Left renal pelvis (tissue), 4 donors: ENCODE measurements at places on chromosomes 16 and 17.

DNA sequence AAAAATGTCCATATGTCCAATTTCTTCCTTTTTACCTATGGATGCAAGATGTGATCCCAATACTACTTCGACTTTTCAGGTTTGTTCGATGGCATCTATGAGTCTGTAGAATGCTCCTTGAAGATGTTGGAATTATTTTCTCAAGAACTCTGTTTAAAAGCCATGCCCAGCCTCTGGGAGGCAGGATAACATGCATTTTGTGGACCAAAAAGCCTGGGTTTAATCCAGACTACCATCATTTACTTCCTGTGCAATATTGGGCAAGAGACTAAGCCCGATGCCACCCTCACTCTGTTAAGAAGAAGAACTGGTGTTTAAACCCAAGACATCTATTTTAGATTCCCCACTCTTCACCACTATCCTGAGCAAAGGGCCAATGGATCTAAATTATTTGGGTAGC, 42.8 kb upstream of the SALL1 start:
- no peak for DNase-seq

GRCh38 chr17:68954146-68954896, 871 bp downstream of the ABCA8 start:
- DNase-seq = no peak

GRCh38 chr17:30717291-30718098, 107.0 kb downstream of the CRLF3 start:
- DNase-seq = no peak

DNA sequence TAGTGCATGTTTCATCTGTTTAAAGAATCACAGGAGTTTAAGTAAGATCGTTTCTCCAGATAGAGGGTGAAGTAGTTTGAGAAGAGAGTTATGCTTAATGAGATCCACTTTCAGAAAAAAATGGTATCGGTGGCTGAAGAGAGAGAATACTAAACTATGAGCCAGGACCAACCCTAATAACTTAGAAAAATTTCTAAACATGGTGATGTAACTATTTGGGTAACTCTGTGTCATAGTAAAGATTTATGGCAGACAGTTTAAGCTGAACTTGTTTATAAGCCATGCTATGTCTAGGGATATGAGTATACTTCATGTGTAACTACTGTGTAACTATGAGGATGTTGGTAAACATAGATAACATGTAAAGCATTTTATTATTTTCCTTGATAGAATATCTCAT, 489.5 kb downstream of the KCNJ2 start:
- no peak for DNase-seq

DNA sequence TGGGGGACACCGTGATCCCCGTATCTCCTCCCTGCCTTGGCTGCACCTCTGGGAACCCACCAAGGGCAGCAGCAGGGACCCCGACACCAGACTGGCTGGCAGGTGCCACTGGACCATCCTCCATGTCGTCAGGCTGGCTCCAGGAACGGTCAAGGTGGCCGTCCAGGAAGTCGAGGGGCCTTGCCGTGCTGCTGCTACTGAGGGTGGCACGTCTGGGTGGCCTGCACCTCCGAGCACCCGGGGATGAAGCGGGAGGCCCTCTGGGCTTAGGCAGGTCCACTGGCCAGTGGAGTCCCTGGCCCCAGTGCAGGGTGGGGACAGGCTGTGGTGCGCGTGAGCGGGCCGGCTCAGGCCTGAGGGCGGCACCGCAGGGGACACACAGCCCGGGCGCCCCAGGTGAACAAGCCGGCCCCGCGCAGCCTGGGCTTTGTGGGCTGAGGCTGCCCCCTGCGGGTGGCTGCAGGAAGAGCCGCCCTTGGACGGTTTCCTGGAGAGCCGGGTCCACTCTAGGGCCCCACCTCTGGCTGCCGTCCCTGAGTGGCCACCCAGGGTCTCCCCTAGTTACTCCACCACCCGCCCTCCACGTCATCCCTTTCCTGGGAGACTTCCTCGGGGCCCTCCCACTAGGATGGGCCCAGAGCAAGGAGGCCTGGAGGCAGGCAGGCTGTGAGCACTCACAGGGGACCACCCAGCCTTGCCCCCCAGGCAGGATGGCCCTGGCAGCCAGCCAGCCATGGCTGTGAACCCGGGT, 42.8 kb upstream of the ZC3H18 start:
- DNase-seq = no peak

- DNase-seq = peak; percentile 41
Measured at GRCh38 chr17:32912218-32912897, 15.6 kb upstream of the TMEM98 start.

DNA sequence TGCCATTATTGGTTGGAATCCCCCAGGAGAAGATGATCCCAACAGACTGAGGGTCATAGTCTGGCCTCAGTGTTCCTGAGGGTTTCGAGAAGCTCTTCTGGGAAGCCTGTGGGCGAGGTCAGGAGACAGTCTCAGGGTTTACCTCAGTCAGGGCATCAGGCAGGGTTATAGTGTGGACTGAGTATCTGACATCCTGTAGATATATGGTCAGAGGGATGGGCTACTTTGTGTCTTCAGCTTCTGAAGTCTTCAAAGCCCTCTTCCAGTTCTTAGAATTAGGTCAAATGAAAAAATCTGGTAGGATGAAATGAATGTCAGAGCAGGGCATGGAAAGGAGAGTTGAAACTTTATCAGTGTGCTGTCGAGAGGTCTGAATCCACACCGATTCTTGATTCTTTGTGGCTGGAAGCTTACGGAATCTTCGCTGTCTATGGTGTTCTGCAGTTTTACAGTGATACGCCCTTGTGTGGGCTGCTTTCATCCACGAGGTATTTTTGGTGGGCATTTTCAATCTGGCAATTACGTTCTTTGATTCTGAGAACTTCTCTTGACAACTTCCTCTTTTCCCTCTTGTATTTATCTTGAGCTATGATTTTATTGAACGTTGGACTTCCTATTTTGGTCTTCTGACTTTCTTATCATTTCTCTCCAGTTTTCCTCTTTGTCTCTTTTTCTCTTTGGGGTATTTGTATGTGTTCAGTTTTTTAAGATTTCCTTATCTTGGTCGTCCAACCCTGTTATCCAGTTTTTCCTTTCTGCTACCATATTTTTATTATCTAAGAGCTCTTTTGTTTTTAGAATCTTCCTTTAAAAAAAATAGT, 30.4 kb downstream of the BPTF start:
- no peak for DNase-seq

GRCh38 chr17:48487221-48487620, 43.6 kb downstream of the HOXB1 start:
- DNase-seq = no peak

DNA sequence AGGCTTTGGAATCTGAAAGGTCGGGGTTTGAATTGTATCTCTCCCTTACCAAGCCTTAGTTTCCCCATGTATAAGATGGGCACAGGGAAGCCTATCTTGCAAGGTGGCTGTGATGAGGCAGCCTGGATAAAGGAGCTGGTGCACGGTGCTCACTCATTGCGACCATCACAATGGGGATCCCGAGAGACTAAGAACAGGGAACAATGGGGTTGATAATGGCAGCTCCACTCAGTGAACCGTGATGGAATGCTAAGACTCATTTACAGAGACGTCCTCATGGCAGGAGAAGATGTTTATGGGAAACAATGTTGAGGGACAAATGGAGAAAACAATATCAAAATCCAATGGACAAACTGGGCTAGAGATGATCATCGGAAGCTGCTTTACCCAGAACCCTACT, 81.8 kb downstream of the SPACA3 start:
- DNase-seq = no peak

- no peak for DNase-seq
Measured at GRCh38 chr16:54216268-54216667, 70.3 kb downstream of the IRX3 start.

DNA sequence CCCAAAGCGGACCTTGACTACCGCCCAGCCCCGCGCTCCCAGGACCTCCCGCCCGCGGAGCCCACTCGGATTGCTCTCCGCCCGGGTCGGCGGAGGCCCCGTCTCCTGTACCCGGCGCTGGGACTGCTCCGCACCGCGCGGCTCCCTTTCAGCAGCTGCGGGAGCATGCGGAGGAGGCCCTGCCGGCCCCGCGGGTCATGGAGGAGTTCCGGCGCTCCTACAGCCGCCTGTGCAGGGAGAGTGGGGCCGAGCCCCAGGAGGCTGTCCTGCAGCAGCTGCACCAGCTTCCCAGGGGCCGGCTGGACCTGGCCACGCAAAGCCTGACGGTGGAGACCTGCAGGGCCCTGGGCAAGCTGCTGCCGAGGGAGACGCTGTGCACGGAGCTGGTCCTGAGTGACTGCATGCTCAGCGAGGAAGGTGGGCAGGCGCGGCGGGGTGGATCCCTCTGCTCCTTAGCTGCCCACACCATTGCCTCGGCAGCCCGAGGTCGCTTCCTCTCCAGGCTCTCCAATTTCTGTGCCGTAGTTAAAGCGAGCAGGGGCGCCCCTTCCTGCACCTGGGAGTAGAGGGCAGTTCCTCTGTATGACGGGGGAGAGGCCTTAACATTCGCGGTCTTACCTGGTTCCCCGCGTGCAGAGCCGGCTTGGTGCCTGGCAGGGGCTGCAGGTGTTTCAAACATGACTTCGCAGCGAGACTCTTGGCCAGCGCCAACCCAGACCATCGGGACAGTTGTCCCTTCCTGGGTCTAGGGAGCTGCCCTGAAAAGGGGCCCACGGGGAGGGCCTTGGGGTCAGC, 539 bp downstream of the LRRC45 start:
- DNase-seq = no peak

GRCh38 chr17:57899391-57899790, 49.5 kb upstream of the MRPS23 start:
- no peak for DNase-seq

GRCh38 chr17:60656499-60656898, 21.2 kb upstream of the BCAS3 start:
- no peak for DNase-seq

DNA sequence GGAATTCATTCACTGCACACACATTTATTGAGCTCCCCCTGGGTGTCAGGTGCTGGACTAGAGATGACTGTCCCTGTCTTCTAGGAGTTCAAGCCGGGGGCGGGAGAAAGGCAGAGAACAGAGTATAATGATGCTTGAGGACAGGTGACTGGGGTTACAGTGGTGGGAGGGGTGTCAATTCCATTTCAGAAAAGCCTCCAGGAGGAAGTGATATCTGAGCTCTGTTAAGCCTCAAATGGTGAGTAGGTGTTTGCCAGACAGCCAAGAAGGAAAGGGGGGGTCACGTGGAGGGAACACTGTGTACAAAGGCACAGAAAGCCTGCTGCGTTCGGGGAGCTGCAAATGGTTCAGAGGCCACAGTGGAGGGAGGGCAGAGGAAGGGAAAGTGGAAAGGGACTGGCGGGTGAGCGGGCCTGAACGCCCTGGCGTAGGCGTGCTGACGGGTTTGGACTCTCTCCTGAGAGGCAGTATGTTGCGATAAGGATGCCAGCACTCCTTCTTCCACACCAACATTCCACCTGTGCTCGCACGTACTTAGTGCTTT, 9.7 kb upstream of the NXPH3 start:
- DNase-seq = no peak

DNA sequence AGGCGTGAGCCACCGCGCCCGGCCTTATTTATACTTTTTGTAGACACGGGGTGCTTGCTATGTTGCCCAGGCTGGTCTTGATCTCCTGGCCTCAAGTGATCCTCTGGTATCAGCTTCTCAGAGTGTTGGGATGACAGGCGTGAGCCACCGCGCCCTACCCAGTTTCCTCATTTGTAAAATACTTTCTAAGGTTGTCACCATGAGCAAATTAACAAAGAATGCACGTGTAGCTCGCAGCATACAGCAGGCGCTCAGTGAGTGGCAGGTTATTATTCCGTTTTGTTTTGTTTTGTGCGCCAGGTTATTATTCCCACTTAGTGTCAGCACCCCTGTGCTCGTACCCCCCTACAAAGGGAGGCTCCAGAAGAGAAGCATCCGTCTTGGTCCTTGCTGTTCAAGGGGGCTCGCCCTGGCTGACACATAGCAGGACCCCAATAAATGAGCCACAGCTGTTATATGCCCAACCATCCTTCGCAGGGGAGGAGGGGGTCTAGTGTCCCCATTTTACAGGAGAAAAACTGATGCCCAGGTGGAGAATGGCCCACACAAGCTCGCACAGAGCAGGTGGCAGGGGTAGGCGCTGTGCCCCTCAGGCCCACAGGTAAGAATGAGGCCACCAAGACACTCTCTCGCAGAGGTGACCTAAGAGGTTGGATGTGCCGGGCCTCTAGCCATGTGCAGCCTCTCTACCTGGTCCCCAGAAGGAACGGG, 686 bp upstream of the MIEF2 start:
- no peak for DNase-seq

DNA sequence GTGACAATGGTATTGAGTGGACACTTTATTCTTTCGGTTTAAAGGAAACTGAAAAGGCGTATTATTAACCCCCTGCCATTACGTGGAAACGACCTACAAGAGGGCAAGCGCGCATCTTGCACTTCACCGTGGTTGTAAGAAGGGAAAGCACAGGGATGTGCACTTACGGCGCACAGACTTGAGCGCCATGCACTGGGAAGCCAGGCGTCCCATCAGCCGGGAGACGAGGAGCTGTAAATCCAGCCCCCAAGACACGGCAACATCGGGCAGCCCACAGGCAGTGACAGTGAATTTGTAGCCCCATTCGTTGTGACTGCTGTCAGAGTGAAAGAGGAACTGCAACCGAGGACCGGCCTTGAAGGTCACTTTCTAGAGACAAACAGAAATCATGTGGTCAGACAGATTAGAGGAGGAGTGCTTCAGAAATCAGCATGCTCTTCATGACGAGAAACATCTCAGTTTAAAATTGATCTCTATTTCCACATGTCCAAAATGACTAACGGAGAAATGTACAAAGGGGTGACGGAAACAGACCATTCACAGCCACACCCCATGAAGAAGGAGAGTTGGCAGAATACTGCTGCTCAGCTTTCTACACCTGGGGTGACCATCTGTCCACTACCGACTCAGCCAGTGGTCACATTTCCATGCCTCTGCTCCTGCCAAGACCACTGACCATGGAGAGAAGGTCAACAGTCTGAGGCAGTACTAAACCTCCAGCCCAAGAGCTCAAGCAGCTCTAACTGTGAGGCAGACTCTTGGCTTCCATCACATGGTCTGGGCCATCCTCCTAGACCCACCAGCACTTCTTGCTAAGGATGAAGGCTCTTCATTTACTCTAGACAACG, 68.6 kb downstream of the ZZEF1 start:
- DNase-seq = no peak
